Dorsolateral prefrontal cortex (tissue), 122 donors: ENCODE measurements at places on chromosomes 1 and 21.
A peak's percentile ranks its signal among the peaks of the same experiment; 100 is the strongest.

- DNase-seq = no peak
Measured at GRCh38 chr1:228150120-228150460, 360 bp downstream of the GJC2 start.

DNA sequence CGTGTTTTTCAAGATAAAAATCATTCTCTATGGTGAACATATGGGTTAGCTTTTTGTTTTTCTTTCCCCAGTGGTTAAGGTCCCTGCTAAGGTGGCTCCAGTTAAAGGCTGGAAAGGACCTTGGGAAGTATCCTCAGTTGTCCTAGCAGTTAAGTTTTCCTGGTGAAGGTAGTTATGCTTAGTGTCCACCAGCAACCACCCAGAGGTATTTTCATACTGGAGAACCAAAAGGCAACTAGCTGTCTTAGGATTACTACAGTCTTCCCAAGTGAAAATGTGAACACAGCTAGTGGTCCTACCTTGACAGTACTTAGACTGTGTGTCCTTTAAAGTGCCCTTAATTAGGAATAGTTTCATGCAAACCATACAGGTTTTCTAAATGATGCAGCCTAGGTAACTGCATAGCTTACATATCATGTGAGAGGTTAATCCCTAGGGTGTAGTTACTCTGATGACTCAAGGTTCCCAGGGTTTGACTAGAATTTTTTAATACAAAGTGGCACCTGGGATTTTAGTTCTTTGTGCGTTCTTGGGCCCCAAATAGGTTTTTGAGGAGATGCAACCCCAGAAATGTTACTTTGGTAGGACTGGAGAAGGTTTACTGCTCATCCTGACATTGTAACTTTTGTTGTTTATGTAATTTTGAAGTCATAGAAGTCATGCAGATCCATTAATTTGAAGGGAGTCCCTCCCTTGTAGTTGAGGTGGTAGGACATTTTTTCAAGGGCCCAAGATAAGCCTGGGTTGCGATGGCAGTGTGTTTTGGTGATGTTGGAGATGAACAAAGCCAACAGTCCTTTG lies 36.5 kb downstream of the YY1AP1 start:
- no peak for DNase-seq

GRCh38 chr21:15298306-15298705 lies 233.5 kb upstream of the NRIP1 start:
- DNase-seq = no peak

DNA sequence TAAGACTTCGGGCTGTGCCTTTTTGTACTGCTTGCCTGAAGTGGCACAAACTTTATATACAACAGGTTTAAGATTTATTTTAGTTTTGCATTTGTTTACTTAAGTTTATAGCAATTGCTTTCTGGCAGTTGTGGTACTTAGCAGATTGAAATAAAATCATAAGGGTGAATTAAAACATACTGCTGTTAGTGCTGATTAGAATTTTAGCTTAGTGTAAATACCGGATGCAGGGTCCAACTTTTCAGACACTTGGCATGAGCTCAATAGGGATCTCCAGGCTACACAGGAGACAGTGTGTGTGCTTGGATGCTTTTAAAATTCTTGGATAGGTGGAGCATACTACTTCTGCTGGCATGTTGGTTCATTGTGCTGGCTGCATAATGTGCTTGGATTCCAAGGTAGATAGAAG lies 159.6 kb downstream of the NFIA start:
- no peak for DNase-seq

DNA sequence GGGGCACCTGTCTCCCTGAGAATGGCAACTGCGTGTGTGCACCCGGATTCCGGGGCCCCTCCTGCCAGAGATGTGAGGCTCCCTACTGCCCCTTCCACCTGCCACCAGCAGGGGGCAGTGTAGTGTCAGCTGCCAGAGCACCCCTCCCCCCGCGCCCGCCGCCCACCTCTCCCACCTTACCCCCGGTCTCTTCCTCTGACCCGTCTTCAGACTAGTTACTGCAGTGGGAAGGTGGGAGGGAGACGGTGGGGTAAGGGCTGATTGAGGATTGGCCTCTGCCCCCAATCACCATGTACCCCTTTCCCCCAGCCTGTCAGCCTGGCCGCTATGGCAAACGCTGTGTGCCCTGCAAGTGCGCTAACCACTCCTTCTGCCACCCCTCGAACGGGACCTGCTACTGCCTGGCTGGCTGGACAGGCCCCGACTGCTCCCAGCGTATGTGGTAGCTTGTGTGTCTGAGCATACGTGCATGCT lies 10.1 kb upstream of the LRRC71 start:
- no peak for DNase-seq

DNA sequence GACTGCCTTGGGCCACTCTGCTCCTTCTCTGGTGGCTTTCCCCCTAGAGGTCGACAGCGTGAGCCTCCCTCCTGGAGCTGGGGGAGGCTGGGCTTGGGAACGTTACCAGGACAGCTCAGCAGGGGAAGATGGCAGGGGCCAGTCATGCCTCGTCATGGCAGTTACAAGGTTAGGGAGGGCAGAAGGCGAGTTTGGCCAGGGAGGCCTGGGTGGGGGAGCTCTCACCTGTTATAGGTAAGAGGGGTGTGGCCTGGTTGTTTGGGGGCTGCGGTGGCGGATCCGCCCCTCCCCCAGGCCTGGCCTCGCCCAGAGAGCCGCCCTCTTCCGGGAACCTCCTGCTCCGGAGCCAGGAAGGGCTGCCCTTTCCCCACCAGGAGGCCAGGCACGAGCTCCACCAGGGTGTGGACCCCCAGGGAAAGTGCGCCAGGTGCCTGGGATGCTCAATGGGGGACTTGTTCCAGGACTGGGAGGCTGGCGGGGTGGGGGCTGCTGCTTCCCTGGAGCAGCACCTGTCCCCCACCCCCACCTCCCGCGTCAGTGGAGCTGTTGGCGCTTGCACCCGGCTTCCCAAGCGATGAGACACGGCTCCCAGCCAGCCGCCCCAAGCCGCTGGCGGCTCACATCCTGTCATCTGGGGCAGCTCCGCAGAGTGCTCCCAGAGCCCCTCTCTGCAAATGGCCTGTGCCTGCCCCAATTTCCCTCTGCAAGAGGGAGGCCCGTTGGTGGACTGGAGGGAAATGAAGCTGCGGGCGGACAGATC lies 23.6 kb upstream of the PKP1 start:
- DNase-seq = no peak

DNA sequence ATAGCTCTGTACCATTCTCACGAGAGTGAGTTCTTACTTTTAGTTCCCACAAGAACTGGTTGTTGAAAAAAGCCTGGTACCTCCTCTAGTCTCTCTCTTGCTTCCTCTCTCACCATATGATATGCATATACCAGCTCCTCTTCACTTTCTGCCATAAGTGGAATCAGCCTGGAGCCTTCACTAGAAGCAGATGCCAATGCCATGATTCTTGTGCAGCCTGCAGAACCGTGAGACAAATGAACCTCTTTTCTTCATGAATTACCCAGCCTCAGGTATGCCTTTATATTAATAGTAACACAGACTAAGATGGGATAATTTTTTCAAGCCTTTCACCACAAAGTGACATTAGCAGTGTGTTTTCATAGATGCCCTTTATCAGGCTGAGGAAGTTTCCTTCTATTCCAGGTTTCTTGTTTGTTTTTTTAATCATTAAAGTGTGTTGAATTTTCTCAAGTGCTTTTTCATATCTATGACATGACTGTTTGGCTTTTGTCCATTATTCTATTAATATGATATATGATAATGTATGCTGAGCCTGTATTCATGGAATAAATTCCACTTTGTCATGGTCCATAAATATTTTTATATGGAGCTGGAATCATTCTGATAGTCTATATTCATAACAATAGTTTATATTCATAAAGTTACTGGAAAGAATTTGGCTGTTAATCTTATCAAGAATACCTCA lies 40.7 kb upstream of the C1orf185 start:
- no peak for DNase-seq

- no peak for DNase-seq
Measured at GRCh38 chr1:225412803-225413351, 15.0 kb downstream of the LBR start.

GRCh38 chr1:228007801-228008341 lies 1.1 kb downstream of the WNT3A start:
- DNase-seq = peak; percentile 8

GRCh38 chr1:41641941-41642527 lies 157.6 kb upstream of the EDN2 start:
- DNase-seq = no peak

DNA sequence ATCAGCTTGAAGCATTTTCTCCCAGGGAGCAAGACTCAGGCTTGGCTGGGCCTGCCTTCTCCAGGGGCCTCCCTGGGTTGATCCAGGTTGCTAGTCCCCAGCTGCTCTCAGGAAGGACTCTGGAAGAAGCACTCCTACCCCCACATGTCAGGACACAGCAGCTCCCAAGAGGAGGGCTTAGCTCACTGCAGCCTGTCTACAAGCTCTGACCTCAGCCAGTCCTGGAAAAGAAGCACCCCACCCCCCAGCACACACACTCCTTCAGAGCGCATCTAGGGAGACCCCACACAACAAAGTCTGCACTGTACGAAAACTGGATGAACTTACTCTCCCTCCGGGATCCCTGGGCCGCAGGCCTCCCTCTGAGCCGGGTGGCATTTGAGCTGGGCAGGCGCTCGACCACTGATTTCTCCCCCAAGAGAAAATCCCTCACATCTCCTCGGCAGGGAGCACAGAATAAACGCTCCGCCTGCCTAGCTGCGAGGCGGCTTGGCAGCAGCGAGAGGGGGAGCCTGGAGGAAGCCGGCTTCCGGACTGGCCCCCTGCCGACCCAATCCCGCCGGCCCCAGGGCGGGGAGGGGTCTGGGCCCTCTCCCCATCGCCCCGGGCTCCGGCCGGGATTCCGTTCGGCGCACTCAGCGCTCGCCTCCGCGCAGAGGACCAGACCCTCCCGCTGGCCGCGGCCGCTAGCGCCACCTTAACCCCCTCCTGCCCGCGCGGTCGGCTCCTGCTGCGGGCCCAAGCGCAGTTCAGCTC lies at the start of gene KCNA2:
Gene KCNA2, minus strand, starts transcription at position 458 of the 756 bp plus-strand sequence. CDS start 1,576 bp downstream, outside the sequence.
- DNase-seq = peak; percentile 67

- DNase-seq = no peak
Measured at GRCh38 chr1:169499807-169500206, 14.1 kb upstream of the SLC19A2 start.

DNA sequence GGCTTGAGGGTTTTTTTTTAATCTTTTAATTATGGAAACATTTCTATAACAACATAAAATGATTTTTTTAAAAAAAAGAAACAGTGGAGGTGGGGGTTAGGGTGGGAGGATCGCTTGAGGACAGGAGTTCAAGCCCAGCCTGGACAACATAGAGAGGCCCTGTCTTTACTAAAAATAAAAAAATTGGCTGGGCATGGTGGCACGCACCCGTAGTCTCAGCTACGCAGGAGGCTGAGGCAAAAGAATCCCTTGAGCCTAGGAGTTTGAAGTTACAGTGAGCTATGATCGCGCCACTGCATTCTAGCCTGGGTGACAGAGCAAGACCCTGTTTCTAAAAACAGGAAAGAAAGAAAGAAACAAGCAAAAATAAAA lies 32.2 kb upstream of the RNF11 start:
- no peak for DNase-seq

DNA sequence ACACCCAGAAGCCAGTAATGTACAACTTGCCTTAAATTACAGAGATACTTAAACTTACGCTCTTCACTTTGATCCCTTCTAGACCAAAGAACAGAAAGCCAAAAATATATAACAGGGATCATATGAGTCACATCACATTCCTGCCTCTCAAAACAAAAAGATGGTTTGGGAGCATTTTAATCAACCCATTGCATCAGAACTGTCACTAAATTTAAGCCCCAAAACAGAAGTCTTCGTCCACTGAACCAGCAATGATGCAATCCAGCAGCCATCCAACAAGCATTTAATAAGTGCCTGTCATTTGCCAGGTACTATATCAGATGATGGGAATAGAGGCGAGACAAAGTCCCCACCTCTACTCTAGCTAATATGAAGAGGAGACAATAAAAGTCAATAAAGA lies 42.7 kb upstream of the GLIS1 start:
- DNase-seq = no peak

DNA sequence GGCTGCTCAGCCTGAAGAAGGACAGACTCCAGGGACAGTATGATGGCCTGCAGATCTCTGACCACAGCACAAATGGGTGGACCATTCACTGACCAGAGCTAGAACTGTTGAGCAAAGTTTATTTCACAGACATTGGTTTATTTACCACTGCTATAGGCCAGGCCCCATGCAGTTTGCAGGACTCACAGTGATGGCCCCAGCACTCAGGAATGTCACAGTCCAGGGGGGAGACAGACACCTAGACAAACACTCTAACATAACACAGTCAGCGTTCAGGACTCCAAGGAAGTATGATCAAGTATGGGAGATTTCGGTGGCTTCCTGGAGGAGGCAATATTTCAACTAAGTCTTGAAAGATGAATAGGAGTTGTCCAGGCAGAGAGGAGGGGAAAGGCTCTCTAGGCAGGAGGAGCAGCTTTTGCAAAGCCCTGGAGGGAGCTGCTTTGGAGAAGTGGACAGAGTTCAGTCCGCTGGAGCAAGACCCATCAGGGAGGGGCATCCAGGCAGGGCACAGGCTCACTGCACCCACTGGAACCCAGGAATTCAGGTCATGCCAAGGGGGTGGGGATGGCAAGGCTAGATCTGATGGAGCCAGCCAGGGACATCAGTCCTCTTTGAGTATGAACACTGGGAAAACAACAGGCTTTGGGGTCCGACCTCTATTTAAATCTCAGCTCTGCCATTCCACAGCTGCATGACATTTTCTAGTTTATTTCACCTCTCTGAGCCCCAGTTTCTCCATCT lies 454.3 kb downstream of the MATN1 start:
- no peak for DNase-seq

GRCh38 chr1:246815693-246816270 lies 91.6 kb downstream of the SCCPDH start:
- no peak for DNase-seq

GRCh38 chr1:231384696-231385415 lies 37.2 kb downstream of the EGLN1 start:
- no peak for DNase-seq

GRCh38 chr1:175848329-175848728 lies 104.9 kb upstream of the TNR start:
- no peak for DNase-seq

- DNase-seq = no peak
Measured at GRCh38 chr1:119139403-119139802, 1.1 kb downstream of the WARS2 start.

DNA sequence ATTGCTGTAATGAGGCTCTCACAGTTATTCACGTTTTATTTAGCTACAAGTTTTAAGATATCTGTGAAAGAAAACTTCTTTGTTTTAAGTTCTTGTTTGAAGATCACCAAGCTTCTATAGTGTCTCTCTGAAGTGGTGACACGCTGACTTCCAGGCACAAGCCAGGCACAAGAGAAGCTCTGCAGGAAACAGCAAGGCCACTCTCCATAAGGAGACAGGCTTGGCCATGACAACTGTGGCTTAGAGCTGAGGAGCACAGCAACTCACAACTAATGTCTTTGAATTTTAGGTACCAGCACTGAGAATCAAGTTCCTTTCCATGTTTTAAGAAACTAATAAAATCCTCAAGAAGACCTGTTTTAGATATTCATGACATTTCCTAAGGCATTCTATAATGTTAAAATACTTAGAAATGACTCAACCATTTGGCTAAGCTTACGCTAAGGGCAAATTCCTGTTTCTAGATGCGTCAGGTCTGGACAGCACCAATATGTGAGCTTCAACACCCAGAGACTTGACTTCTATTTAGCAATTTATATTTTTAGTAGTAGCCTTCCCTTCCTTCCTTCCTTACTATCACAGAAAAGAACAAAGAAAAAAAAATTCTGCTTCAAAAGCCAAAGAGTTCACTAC lies 40.2 kb downstream of the APP start:
- no peak for DNase-seq
